Nephron progenitor cell (in vitro differentiated cells): ENCODE measurements at places on chromosomes 5 and 9.

DNA sequence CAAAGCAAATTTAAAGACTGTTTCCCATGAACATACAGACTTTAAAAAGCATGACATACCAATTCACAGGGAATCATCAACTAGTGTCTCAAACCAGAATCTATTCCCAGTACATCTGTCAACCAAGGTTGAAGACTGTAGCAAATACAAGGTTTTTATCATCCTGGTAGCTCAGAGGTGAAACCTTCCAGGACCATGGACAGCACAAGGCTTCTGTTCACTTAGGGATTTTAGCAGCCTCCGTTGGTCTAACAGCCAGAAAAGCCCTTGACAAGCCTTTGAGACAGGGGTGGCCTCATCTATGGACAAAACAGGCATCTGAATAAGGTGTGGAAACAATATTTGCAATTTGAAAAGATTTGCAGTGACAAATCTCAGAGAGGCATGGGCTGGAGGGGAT, 119.0 kb downstream of the TRIM32 start:
- peak; percentile 64 for DNase-seq

DNA sequence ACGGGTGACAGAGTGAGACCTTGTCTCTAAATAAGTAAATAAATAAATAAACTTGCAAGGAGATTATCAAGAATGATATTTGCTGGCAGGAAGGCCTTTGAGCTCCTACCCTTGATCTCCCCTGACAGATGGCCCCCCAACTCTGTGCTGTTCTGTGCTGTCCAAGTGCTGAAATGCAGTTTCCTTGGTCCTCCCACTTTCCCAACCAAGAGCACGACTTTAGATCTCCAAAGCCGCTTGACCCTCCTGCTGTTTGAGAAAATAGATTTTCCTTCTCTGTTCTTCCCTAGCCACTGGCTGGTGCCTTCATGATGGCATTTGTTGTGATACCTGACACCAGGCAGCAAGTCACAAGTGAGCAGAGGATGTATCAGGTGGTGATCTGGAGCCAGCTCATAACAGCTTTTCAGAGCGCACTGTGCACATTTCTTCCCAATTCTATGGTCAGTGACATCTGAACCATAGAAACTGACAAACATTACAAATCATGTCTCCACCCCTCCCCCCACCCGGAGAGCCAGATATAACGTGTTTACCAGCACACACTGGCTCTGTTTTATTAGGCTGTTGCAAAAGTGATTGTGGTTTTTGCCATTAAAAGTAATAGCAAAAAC, 80.0 kb upstream of the PUM3 start:
- DNase-seq, result peak; percentile 24

DNA sequence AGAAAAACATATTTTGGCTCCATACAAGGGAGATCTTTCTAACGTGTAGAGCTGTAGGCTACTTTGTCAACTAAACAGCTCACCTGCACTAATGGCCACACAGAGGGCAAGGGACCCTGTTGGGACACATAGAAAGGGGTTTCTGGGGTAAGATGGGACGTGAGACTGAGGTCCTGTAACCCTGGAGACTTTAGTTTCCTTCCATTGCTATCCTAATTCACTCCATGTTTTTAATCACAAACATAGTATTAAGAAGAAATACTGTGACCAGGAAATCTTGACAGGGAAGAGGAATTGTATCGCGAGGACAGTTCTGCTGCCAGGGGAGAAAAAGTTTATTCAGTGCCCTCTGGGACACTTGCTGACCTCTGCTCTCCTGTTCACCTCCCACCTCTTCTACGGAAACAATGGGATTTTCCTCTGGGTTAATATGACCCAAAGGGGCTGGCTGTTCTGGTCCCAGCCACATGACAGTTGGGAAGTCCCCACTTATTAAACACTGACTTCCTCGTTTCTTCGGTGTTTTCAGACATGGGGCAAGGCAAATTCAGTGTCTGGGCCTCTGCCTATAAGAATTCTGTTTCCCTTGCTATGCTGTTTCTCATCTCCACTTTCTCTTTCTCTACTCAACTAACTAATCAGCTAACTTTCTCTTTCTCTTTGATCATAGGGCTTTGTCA, 106.9 kb upstream of the SEMA6A start:
- no peak for DNase-seq

DNA sequence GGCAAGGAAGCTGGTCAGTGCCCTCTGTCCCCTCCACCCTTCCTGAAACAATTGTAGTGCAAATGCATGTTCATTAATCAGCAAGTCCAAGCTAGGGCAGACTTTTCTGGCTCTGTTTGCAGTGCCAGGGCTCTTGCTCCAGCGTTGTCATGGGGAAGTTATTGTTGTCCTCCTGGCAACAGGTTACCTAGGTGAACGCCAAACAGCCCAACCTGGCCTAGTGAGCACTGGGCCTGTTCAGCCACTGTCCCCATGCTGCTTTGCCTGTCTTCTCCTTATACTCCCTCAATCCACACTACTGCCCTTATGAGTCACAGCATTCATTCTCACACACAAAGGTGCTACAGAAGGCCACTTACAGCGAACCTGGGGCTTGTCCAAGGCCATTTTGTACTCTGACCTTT, 34.5 kb upstream of the GLIS3 start:
- DNase-seq, result no peak

DNA sequence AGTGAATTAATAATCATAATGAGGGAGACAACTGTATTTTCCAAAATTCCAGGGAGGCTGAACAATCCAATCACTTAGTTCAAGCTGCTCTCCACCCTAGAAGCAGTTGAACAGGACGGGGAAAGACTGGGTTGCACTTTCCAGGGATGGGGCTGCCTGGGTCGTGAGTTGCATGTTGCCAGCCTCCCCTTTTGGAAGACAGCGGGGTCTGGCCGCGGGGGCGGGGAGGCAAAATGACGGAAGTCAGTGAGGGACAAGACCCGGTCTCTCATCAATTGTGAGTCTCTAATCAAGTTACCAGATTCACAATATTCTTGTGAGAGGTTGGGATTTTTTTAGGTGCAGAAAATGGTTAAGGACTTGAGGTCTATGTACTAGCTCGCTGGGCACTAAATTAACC, 484.1 kb downstream of the ZSWIM6 start:
- peak; percentile 10 for DNase-seq

- no peak for DNase-seq
Measured at GRCh38 chr5:177429248-177430040, 3.0 kb downstream of the GRK6 start.

- DNase-seq, result no peak
Measured at GRCh38 chr5:87190687-87191086, 77.0 kb upstream of the RASA1 start.

DNA sequence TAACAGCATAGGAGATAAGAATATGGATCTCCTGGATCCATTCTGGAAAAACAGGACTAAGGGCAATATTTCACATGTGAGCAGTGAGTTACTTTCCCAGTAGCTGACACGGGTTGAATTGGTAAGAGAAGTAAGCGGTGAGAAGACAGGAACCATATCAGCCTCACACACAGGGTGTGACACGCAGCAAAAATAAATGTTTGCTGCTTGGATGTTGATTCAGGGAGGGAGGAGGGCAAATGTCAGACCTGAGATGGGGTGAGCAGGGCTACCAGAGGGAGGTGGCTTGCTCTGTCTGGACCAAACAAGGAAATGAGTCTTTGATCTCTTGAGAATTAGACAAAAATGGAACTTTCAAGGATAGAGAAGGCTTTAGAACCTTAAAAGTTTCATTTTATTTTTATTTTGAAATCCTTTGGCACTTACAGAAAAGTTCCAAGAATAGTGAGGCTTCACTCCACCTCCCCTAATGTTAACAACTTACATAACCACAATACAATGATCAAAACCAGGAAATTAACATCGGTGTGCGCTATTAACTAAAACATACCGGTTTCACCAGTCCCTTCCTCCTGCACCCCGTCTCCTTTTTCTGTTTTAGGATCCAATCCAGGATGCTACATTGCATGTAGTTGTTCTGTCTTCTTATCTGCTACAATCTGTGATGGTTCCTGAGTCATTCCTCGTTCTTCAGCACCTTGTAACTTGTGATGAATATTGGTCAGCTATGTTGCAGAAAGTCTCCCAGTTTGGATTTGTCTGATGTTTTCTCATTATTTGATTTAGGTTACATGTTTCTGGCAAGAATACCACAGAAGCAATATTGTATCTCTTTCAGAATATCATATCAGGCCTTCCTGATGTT, 20.5 kb upstream of the ARHGEF28 start:
- no peak for DNase-seq

GRCh38 chr9:8140557-8140956, 341.0 kb upstream of the DMAC1 start:
- no peak for DNase-seq

DNA sequence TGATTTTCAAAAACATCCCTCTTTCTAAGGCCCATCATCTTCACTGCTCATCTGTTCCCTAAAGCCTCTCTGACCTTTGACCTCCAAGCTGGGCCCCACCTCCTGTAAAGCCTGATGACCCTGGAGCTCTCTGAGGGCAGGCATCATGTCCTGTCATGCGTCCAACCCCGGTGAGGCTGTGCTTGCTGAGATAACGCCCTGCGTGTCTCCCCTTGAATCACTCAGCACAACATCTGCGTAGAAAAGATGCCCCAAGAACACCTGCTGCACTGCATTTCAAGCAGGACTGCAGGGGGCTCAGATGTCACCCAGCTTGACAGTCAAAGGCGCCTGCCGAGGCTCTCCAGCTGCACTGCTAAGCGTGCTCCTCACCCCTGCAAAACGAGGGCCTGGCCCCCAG, 78.0 kb downstream of the OTULIN start:
- no peak for DNase-seq

- DNase-seq, result no peak
Measured at GRCh38 chr9:68947842-68948569, 65.9 kb downstream of the PRKACG start.

DNA sequence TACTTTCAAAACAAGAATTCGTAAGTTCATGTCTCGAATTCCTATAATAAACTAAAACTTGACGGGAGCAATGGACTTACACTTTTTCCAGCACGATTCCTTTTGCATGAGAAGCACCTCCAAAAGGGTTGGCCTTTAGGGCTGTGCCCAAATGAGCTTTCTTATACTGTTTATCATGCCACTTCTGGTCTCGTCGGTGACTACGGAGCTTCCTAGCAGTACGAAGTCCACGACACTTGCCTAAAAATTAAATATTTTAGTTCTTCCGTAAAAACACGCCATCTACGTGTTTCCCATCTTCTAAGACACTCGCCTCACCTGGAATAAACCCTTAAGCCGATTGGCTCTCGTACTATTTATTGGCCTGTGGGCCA, 554 bp downstream of the RPS23 start:
- DNase-seq, result no peak

- DNase-seq, result no peak
Measured at GRCh38 chr9:117771136-117771535, 66.9 kb downstream of the TLR4 start.

DNA sequence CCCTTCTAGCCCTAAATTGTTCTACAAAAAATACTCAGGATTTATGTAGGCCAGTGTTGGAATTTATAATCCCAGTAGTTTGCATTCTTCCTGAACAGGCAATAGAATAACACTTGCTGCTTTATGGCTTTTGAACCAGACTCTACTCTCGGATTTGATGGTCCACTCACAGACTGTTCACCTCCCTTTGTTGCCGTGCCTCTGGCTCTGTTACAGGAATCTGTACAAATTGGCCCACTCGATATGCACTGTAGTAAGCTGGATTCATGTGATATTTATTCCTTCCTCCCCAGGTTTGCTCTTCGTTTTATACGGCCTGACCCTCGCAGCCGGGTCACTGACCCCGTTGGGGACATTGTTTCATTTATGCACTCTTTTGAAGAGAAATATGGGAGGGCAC, 43.7 kb downstream of the FAF2 start:
- no peak for DNase-seq
